ENCODE measurements at places on chromosomes 3 and 15.

GRCh38 chr3:121747976-121748375 lies 1.6 kb downstream of the GOLGB1 start:
- no peak for DNase-seq

DNA sequence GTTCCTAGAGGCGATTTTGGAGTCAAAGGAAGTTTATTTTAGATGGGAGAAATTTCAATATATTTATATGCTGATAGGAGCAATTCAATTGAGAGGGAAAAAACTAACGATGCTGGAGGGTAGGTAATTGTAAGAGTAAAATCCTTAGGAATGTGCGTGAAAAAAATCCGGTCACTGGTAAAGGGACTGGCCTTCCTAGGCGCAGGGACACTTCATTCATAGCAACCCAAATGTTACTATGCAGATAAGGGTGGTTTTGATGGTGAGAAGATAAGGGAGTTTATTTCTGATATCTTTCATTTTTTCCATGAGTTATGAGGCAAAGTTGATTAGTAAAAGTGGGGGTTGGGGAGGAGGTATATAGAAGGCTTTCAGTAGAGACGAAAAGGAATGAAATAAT lies 1.1 kb upstream of the PIAS1 start:
- no peak for DNase-seq

DNA sequence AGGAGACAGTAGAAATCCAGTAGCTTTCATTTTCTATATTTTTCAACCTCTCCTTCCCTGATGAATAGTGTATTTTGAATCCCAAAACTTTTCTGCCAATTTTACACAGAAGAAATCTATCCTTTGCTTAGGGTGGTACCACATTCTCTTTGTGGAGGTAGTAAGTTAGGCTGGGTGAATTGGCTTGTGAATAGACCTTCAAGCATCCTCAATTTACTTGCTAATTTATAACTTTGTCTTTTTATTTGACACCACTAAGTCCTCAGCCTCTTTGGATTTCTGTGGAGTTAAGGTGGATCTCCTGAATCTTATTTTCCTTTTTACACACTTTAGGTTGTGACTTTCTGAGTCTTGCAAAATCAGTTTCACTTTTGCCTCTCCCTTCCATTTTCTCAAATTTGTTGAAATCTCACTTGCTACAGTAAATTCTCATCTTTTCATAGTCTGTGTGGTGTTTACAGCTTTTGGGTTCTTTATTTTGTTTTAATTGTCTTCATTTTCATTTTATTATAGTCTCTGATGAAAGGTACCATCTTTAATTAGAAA lies 5.7 kb upstream of the PLSCR1 start:
- no peak for DNase-seq

DNA sequence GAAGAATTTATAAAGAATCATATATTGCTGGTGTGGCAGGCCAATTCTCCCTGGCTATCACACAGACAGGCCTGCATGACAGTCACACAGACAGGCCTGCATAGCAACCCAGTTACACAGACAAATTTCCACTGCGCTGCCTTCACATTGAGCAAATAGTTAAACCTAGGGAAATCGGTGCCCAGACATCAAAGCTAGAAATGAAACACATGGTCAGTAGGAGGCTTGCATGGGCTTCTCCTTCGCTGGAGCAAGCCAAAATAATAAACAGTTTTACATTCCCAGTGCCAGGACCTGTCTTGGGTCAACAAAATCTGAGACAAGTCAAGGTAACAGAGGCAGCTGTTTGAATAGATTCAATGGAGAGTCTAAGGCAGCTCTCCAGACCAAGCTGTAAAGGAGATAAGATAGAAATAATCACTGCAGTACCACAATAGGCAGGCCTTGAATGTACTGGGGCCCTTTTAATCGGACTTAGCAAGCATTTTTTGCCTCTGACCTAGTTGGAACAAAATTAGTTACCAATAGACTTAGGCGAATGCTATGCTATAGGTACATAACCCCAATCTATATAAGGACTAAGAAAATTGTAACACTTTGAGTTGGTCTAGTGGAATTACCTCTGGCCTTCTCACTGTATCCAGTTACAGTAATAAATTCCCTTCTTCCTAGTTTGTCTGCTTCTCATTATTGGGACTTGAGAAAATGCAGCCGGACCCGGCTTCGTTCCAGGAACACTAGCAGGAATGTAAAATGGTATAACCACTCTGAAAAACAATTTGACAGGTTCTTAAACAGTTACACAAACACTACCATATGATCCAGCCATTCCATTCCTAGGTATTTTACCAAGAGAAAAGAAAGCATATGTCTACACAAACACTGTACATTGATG lies 274.7 kb upstream of the UBE2E2 start:
- no peak for DNase-seq

- DNase-seq = no peak
These were observed 106.9 kb upstream of the RNU6-1 start for GRCh38 chr15:67946701-67947100.

GRCh38 chr15:69734699-69735098 lies 282.1 kb downstream of the RPLP1 start:
- DNase-seq = no peak

DNA sequence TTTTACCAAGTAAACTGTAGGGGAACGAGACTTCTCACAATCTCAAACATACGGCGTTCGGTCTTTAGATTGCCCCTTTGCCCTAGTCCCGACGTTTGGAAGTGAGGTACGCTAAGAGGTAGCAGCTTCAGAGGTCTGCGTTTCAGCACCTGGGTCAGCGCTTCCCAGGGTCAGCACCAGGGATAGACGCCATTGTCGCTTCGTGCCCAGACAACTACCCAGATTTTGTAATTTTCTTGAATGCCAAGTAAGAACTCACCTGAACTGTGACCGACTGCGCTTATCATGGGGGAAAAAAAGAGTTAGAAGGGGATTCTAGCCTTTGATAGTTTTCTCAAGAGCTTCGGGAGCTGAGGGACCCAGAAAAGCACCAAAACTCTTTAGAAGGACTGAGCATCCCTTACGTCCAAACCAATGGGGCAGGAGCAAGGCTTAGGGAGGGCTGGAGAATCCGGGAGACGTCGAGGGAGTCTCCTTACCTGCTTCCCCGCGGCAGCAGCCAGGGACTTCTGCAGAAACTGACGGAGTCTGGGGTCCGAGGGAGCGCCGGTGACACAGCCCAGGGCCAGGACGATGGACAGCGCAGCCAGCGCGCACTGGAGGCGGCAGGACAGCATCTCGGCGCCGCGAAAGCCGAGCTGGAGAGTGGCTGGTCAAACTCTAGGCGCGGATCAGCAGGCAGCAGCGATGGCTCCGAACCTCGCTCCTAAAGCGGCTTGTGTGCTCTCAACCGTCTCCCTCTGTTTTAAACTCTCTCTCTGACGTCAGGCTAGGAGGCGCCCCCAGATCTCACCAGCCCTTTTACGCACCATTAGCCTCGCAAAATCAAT lies at the start of gene SST:
Gene SST (minus strand): TSS at position 720 of the 830 bp plus-strand sequence. CDS start 103 bp downstream, at position 617.
- no peak for DNase-seq

DNA sequence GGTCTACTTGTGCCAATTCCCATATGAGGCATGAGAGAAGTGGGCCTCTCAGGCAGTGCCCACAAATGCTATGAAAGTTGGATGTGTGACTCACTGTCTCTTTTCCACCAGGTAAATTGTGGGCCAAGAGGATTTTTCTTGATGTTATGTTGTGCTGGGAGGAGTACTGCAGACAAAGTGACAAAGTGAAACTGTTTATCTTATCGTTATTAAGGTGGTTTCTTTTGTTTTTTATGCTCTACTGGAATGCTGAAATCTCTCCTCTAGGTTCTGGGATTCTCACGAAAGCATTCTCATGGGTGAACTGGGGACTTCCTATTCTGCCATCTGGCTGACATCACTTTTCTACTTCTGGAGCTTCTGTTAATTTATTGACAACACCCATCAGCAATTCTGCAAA lies 919.6 kb upstream of the EPHA6 start:
- no peak for DNase-seq

DNA sequence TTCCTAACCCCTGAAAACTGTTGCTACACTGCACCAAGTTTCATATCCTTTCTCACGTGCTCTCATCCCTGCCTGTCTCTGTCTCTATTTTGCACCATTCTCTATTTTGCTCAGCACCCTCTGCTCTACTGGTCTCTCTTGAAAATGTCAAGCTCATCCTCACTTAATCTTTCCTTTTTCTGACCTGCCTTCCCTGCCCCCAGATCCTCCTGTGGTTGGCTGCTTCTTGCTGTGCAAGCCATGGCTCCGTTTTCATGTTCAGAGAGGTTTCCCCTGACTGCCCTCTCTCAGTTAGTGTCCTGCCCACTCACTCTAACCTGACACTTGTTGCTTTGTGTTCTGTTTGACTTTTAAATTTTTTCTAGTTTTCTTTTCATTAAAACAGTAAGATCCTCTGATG lies 6.0 kb downstream of the CCDC174 start:
- no peak for DNase-seq

DNA sequence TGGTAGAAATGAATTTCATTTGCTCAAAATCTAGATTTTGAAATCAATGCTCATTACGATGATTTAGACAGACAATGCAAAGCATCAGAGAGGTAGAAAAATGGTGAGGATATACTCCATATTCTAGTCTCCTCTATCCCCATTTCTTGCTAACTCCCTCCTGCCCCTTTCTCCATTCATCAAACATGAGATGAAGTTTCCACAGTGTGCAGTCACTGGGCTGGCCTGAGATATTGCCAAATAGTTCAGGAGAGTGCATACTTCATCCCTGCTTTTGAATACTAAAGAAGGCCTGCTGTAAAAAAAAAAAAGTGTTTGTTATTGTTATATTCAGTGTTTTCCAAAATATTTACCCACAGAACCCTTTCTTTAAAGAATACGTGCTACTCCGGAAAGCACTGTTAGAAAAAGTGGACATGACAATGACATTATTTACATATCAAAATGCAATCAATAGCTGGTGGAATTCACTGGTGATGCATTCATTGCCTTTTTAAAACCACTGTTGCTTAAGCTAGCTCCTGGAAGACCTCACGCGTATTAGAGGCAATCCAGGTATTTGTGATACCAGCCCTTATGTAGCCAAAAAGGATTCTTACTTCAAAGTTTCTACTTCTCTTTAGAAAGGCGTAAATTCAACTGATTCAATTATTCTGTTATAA lies 247.6 kb upstream of the SOX2 start:
- DNase-seq = no peak

DNA sequence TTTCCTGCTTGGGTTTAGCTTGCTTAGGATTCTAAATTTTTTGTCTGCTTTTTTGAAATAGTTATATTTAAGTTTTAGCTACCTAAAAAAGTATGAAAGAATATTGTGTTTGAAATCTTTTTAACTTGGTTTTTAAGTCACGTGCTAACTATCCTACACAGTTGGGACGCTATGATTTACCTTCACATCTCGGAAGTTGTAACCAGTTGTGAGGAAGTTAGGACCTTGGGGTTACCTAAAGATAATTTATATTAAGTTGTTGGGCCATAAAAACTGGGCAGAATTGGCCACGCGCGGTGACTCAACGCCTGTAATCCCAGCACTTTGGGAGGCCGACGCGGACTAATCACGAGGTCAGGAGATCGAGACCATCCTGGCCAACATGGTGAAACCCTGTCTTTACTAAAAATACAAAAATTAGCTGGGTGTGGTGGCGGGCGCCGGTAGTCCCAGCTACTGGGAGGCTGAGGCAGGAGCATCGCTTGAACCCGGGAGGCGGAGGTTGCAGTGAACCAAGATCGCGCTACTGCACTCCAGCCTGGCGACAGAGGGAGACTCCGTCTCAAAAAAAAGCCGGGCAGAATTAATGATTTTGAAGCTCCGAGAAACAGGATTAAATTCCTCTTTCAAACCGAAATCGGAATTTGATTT lies 1.0 kb downstream of the ZFAND6 start:
- no peak for DNase-seq

- no peak for DNase-seq
These were observed 40.7 kb upstream of the BSN start for GRCh38 chr3:49513494-49514124.

GRCh38 chr3:143201045-143201444 lies 81.5 kb downstream of the CHST2 start:
- DNase-seq = no peak

DNA sequence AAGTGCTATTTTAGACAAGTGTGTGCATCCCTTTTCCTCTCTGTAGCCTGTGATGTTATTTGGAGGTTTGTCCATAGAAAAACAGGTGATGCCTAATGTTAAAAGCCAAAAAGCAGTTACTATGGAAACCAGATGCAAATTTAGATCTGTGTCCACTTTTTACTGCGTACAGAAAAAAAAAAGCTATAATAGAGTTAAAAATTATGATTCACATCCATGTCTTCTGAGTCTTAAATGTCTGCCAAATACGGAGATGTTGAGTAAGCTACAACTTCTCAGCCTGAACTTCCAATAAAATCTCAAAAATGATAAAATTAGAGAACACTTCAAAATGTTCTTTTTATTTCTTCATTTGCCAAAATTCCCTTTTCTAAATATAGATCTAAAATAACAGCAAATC lies 74.2 kb upstream of the GAP43 start:
- no peak for DNase-seq

DNA sequence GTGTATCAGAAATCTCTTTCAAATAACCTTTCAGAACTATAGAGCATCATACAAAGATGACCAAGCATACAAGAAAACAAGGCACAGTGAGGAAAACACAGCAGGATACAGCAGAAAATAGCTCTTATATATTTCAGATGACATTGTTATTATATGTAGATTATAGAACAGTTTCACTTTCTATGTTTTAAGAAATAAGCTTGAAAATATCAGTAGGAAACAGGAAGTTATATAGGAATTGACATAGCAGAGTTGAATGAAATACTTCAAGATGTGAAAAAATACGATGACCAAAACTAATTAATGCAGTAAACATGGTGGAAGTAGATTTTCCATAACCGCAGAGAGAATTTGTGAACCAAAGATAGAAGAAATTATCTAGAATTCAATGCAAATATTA lies 75.2 kb downstream of the LYSMD4 start:
- DNase-seq = no peak

DNA sequence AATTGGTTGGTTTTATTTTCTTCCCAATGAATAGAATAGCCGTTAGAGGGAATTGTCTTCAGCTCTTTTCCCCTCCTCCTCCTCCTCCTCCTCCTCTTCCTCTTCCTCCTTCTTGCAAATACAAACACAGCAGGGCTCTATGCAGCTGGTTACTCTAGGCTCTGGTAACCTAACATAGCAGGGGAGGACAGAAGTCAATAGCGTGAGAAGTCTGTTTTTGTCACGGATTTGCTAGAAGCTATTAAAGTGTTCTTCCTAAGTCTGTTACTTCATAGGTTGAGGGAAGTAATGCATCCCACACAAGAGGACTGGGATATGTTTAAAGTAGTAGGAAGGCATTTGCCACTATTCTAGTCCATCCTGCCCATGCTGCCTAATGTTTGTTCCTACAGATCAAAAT lies 374.7 kb upstream of the TPRG1 start:
- DNase-seq = no peak

DNA sequence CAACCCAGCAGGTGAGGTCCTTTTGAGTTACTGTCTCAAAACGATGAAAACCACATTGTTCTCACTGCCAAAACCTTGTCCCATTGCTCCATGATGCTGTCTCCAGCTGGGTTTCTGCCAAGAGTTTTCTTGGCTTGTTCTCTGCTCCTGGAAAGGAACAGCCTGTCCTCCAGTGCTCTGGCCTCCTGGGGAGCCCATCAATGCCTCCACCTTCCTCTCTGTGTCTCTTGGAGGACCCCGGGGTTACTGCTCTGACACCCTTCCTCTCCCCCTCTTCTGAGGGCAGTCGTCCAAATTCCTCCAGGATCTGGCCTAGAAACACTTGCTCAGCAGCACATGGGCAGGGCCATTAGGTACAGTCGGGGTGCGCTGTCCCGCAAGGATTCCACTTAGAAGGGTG lies 63.9 kb upstream of the RGMA start:
- DNase-seq = no peak

GRCh38 chr3:114839476-114839875 lies 307.6 kb downstream of the ZBTB20 start:
- peak; percentile 51 for DNase-seq

GRCh38 chr3:190301591-190301990 lies 20.7 kb downstream of the CLDN1 start:
- DNase-seq = no peak

GRCh38 chr3:23710555-23710954 lies 95.2 kb upstream of the UBE2E1 start:
- no peak for DNase-seq
